HT1080 (cell line): ENCODE measurements at places on chromosomes 3 and 15.

- no peak for DNase-seq
Measured at GRCh38 chr3:62097121-62097520, 276.2 kb downstream of the FEZF2 start.

GRCh38 chr3:3851621-3852323, 52.5 kb downstream of the LRRN1 start:
- no peak for DNase-seq

DNA sequence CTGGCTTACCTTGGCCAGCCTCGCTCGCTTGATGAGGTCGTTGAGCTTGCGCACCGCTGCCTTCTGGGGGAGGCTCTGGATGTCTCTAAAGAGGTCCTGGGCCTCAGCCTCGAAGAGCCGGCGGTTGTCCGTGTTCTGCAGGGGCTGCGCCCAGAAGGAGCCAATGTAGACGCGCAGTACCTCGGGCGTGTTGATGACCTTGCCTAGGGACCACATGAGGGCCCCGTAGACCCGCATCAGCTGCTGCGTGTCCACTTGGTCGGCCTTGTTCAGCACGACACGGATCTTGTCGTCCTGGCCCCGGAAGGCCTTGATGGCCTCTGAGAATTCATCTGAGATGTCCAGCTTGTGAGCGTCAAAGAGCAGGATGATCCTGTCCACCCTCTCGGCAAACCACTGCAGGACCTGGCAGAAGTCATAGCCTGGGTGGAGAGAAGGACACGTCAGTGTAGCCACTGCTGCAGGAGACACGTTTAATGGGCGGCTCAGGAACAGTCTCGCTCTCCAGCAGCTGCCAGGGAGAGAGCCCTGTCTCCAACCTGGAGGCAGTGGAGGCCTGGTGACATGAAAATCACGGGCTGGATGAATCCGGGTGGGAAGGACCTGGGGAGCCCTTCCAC, 25.5 kb upstream of the SPTBN5 start:
- no peak for DNase-seq

DNA sequence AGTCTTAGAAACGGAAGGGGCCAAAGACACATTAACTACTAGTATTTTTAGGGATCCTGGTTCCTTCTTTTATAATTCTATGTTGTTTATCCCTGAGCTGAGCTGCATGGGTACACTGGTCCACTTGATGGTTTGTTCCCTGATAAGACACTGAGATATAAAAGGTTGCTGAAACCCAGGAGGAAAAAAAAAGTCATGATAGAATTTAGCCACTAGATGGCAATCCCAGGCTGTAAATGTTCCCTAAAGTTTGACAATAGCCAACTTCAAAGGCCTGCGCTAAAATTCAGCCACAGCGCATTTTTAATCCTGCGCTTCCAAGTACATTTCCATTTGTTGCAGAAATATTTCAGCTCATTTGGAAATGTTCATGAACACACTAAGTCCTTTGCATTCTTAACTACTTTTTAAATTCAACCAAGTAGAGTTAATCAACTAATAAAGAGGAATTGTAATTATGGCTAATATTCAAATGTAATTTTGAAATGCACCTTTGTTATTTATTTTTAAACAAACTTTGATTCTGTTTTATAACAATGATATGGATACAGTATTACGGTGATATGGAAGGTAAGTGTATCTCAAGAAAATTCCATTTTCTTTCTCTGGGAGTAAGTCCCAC, 249.3 kb upstream of the FEZF2 start:
- DNase-seq: peak; percentile 69

GRCh38 chr3:165919284-165919683, 82.1 kb upstream of the BCHE start:
- DNase-seq: no peak

DNA sequence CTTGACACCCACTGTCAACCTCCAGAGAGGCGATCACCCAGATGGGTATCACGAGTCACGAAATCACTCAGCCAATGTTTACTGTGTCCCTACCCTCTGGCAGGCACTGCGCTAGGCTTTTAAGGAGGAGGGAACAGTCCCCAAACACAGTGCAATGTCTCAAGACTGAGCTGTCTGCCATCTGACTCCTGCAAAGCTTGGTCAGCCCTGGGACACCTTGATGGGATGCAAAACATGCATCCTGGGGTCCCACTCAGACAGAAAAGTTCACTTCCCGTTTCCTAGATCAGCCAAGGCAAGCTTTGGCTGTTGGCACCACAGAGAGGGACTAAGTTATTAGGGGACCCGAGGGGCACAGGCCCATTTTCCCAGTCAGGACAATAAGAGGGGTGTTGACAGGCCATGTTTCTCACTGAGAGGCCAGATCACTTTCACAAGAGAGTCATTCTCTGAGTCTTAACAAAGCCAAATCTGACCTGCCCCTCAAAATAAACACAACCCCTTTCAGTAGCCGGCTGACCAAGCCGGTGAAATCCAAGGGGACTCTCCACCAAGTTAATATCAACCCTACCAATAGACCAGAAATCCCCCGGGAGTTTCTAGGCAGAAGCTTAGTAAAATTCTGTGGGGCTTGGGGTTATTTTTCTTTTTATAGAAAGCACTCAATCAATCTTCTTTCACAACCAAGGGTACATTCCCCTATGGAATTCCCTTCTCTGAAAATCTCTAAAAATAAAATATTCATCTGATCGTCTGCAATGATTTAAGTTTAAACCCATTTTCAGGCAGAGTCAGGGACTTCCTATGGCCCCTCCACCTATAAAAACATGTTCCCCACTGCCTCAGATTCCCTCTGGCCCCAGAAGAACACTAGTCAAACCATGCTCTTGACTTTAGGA, 3.5 kb downstream of the RFTN1 start:
- no peak for DNase-seq

- no peak for DNase-seq
Measured at GRCh38 chr3:39278616-39278935, 1.3 kb downstream of the CX3CR1 start.

- no peak for DNase-seq
Measured at GRCh38 chr3:5376761-5377160, 189.3 kb downstream of the EDEM1 start.

GRCh38 chr15:78070049-78070700, 7.3 kb downstream of the TBC1D2B start:
- DNase-seq: peak; percentile 69

GRCh38 chr15:69038508-69038907, 24.0 kb downstream of the NOX5 start:
- DNase-seq: no peak

DNA sequence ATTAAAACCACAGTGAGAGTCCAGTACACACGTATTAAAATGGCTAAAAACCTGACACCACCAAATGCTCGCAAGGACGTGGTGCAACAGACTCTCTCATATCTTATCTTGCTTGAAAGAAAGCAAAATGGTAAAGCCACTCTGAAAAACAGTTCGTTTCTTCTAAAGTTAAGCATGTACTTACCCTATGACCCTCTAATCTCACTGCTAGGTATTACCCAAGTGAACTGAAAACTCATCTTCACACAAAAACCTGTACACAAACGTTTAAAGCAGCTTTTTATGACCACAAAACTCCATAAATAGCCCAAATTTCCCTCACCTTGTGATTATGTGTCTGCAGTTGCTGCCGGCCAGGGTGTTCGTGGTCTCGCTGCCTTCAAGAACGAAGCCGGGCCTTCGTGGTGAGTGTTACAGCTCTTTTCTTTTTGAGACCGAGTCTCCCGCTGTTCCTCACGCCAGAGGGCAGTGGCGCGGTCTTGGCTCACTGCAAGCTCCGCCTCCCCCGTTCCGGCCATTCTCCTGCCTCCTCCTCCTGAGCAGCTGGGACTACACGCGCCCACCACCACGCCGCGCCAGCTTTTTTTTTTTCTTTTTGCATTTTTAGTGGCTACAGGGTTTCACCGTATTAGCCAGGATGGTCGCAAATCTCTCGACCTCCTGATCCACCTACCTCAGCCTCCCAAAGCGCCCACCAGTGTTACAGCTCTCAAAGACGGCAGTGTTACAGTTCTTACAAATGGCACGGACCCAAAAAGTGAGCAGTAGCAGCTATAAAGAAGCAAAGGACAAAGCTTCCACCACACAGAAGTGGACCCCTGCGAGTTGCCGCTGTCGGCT, 165.4 kb downstream of the TJP1 start:
- DNase-seq: peak; percentile 79

DNA sequence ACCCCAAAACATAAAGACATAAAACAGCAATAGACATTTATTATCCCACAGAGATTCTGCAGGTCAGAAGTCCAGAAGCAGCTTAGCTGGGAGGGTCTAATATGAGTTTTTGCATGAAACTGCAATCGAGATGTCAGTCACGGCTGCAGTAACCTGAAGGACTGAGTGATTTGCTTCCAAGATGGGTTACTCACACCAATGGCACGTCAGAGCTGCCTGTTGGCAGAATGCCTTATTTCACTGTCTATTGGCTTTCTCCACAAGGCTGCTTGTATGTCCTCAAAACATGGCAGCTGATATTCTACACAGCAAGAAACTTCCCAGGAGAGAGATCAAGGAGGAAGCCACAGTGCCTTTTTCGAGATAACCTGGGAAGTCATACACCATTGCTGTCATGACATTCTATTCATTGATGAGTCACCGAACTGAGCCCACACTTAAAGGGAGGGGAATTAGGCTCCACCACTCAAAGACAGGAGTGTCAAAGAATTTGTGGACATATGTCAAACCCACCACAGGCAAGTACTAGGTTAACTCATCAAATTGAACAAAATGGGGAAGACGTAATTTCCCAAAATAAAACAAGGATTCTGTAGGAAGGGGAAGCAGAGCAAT, 122.2 kb downstream of the SYNPR start:
- peak; percentile 34 for DNase-seq

DNA sequence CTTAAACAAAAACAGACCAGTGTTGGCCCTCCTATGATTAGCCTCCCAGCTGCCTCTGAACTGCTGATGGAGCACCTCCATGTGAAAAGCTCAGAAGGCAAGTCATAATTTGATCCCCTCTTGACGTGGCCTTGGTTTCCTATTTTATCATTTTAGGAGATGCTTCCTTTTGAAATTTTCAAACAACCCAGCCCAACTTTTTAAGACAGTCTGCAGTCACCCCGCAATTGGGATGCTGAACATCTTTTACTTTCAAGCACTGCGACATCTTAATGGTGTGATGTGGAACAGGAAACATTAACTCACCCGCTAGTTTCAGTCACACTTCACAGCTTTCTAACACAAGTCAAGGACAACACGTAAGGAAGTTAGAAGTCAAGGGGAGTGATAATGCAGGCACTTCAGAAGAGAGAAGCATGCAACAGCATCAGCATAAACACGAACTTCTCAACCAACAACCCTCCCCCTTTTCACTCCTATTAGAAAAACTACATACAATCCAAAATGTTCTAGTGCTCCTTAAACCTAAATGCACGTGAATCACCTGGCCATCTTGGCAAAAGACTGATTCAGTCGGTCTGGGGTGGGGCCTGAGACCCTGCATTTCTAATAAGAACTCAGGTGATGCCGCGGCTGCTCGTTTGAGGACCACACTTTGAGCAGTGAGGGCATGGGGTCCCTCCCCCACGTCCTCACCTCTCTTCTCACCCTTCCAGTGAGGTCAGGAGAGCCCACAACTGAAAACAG, 161.5 kb downstream of the FOXP1 start:
- no peak for DNase-seq

DNA sequence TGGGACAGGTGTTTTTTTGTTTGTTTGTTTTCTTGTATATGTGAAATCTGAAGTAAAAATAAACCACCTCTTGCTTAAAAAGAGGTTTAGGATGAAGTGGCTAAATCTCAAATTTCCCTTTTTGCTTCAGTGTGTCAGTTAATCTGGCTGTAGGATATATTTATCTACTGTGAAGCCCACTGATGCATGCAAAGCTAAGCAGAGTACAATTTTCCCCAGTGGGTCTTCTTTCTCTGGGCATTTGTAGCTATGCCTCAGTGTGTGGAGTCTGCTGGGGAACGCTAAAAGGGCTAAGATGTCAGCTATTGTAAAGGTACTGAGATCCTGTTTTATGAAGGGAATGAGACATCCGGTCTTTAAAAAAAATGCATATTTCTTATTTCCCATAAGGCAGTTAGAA, 190.6 kb downstream of the TCF12 start:
- no peak for DNase-seq

DNA sequence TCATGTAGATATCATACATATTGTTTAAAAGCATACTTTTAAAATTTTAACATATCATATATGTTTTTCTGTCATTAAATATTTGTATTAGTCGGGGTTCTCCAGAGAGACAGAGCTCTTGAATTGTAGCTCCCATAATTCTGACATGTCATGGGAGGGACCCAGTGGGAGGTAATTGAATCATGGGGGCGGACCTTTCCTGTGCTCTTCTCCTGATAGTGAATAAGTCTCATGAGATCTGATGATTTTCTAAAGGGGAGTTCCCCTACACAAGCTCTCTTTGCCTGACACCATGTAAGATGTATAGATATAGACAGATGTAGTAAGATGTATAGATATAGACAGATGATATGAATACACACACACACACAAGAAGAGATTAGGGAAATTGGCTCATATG, 161.2 kb upstream of the ABI3BP start:
- DNase-seq: no peak

DNA sequence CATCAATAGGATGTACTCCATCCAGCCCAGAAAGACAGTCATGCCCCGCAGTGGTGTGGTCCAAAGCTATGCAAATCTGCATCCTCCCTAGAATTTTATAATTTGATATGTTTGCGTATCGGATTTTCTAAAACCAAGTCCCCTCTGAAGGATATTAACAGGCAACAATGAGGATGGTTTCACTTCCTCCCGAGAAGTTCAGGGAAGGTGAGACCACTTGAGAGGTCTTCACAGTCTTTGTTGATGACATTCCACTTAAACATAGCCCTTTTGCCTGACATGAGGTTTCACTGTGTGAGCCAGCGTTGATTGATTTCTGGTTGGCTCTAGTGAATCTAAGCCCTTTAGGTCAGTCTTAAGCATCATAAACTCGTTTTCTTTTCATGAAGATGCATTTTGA, 276.1 kb downstream of the NR2F2 start:
- no peak for DNase-seq

DNA sequence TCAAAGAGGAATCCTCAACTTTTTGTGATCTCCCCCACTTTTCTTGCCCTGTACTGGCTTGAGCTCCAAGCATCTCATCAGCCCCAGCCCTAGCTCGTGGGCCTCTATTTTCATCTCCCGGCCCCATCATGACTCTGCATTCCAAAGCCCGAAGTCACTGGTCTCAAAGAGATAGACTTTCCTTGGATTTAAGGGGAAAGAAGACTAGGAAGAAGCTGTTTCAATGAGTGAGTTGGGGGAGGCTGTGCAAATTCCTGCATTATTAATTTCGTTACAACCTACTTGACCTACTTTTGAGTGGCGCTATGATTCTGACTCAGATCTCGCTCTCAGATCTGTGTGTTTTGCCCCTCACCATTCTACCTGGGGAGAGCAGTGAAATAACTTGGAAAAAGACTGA, 266.6 kb upstream of the TBL1XR1 start:
- peak; percentile 83 for DNase-seq

- DNase-seq: peak; percentile 74
Measured at GRCh38 chr3:74523811-74524210, 90.6 kb downstream of the CNTN3 start.
